ENCODE measurements at places on chromosomes 2 and 18.

GRCh38 chr2:159201360-159202063 is 85.0 kb downstream of the WDSUB1 start:
- DNase-seq: no peak

GRCh38 chr2:195766691-195767090 is 109.7 kb downstream of the SLC39A10 start:
- DNase-seq: no peak

DNA sequence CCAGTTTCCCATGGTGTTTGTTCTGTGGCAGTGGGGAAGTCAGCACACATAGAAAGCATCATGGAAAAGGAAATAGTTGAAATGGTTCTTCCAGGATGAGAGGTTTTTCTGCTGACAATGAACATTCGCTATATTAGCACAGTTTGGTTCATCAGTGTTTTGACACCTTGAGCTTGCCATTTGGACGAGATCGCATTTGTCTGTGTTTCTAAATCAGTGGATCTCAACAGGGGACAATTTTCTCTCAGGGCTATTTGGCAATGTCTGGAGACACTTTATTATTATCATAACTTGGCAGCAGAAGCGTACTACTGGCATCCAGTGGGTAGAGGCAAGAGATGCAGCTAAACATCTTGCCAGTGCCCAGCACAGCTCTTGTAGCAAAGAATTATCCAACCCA is 74.6 kb downstream of the CD8B2 start:
- no peak for DNase-seq

GRCh38 chr18:37624318-37624717 is 58.7 kb upstream of the CELF4 start:
- DNase-seq: no peak

Measured in bone marrow (tissue), 2 donors.